Mesothelial cell of epicardium (in vitro differentiated cells): ENCODE measurements at places on chromosomes 5 and 9. TPM values are rescaled to one million over a fixed set of nuclear protein-coding genes. Genes with fewer than 3 reads are reported as not detected.

DNA sequence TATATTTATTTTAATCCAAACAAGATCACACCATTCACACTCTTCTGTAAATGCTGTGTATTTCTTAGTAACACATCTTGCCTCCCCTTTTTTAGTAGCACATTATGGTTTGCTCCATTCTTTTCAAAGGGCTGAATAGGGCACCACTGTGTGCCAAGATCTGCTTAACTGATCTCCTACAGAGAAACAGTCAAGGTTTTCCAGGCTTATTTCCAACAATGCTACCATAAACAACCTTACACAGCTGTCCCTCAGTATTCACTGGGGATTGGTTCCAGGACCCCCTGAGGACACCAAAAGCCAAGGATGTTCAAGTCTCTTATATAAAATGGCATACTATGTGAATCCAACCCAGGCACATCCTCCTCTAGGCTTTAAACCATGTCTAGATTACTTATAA, 16.5 kb downstream of the GOLM1 start:
- no peak for DNase-seq

DNA sequence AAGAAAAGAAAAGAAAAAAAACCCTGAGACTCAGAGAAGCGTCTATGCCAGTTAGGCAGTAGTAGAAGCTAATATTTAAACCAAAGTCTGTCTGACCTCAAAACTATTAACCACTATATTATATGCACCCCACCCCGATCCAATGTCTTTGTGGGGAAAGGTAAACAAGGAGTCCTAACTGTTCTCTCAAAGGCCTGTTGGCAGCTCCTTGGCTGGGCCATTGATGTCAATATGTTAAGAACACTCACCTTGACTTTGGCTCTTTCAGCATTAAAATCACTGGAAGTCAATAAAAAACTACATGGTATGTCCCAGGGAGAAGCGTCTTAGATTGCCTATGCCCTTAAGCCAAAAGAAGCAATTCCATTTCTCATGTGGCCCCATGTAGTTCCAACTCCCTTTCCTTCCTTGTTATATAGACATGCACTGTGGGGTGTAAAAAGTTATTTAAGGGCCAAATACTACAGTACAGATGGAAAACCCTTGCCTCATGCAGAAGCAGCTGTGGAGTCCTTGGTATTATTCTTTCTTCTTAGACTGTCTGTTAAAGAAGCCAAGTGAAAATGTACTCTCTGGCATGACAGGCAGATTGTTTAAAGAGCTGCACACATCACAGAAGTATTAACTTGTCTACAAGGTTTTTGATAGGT, 308.6 kb upstream of the RPS23 start:
- DNase-seq = no peak

- no peak for DNase-seq
These were observed 337.5 kb downstream of the CDH9 start for GRCh38 chr5:26700759-26701384.

DNA sequence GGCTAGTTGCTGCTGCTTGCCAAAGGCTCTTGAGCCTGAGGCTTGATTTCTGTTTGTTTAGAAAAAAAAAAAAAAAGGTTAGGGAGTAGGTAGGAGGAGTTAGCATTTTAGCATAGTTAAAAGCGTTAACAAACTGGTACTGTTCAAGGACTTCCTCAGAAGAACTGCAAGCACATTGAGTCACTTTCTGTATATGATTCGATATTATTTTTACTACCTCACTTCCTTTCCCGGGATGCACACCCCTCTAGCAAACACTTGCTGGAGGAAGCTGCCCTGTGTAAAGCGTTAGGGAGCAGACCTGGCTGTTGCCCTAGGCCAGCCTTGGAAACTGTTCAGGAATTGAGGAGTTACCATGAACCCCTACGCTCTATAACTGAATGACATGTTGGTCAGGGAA, 15.7 kb upstream of the CEP120 start:
- no peak for DNase-seq

- DNase-seq = no peak
These were observed 143.6 kb upstream of the PITX1 start for GRCh38 chr5:135177591-135177990.

GRCh38 chr9:37669232-37669631, 18.5 kb downstream of the FRMPD1 start:
- no peak for DNase-seq

- DNase-seq = no peak
These were observed 37.5 kb upstream of the TIFAB start for GRCh38 chr5:135489466-135490244.

The TEX48 gene
- total RNA-seq = not detected in 3 replicates

GRCh38 chr9:27602142-27602861, 29.0 kb upstream of the C9orf72 start:
- no peak for DNase-seq

GRCh38 chr5:107943923-107944322, 273.2 kb upstream of the EFNA5 start:
- no peak for DNase-seq

The MOCS2 gene
- 20.5 to 21.5 TPM (median 21.1 TPM) in 3 replicates for total RNA-seq

The PCDHGB7 gene
- 14.1 to 16.4 TPM (median 14.9 TPM) in 3 replicates for total RNA-seq

DNA sequence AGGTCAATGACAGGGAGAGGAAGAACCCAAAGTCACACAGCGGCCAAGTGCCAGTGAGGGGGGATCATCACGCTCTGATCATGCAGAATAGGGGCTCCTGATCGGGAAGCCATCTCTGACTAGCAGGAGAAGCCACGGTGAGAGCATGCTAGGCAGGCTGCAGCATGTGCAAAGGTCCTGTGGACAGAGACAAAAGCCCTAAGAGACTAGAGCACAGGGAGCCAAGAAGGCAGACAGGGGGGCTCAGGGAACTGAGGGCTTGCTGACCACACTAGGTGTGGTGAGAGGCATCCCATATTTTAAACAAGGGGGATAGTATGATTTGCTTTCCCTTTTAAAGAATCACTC, 195.1 kb downstream of the CDK5RAP2 start:
- DNase-seq = no peak

GRCh38 chr9:135614821-135615665, 24.3 kb downstream of the GLT6D1 start:
- peak; percentile 37 for DNase-seq

DNA sequence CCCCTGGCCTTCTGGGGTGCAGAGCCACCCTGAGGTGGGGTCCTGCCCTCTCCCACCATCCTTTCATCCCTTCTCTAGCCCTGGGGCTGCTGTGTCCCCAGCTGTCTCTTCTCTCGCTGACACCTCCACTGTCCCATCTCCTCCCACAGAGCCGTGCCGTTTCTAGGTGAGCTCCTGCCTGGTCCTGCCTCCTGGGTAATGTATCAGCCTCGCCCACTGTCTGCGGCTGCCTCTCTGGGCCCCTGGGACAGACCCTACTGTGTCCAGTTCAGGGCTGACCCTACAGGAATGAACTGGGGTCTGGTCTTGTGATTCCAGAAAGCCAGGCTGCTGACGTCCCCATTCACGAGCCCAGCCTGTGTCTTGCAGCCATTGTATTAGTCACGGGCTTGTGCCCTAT, 4.1 kb downstream of the PAEP start:
- no peak for DNase-seq

The HSD17B3 gene
- total RNA-seq = 0.75 TPM in 1 of 3 replicates, not detected in the others

The IL13 gene
- 0.33 to 0.78 TPM (median 0.50 TPM) in 3 replicates for total RNA-seq

DNA sequence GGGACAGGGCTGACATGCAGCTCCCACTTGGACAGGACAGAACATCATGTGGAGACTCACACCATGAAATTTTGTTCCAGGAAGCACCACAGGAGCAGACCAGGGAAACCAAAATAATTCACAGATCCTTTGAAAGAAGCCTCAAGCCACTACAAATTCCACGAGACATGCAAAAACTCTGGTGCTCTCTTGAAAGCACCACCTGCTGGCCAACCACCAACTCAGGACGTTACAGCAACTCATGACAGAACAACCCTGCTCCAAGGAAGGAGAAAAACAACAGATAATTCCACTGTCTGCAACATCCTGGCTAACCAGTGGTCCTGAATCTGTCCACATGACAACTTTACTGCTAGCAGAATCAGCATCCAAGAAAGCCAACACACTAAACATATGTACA, 516.0 kb downstream of the SPATA31D1 start:
- no peak for DNase-seq

DNA sequence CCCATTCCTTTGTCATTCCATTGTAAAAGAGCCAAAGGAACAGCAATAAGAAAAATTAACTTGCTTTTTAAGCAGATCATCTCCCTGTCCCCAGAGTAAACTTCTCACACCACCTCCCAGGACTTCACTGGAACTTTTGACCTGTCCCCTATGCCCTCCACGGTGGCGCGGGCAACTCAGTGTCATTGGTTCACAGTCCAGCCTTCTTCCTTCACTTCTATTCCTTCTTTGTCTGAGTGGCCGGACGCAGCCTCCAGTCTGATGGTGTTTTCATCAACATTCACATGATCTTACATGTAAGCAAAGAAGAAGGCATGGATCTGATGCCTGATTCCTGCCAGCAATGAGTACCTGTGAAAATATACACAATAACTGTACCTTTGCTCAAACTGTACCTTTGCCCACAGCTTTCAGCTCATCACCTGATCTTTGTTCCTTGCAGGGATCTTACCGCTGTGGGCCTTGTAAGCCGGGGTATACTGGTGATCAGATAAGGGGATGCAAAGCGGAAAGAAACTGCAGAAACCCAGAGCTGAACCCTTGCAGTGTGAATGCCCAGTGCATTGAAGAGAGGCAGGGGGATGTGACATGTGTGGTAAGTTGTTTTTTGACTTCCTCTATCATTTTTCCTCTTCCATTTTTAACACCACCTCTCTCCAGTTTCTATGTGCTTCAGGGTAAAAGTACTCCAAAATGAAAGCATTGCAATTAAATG, 32.5 kb downstream of the THBS4 start:
- no peak for DNase-seq

DNA sequence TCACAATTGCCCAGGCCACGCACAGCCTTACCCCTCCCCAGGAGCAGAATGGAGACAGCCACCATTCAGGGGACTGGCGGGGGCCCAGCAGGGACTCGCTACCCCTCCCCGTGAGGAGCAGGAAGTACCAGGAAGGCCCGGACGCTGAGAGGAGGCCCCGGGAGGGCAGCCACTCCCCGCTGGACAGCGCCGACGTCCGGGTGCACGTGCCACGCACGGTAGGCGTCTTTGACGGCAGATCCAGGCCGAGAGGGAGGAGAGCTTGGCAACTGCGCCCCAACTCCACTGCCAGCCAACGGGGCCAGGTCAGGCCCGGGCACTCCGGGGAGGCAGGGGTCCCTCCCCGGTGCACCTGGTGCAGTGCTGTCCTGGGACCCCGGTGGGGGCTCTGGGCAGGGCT, 14.0 kb downstream of the DNLZ start:
- no peak for DNase-seq

GRCh38 chr5:138539791-138540190, 3.2 kb downstream of the ETF1 start:
- no peak for DNase-seq

GRCh38 chr9:69582018-69582417, 90.2 kb downstream of the APBA1 start:
- DNase-seq = no peak

DNA sequence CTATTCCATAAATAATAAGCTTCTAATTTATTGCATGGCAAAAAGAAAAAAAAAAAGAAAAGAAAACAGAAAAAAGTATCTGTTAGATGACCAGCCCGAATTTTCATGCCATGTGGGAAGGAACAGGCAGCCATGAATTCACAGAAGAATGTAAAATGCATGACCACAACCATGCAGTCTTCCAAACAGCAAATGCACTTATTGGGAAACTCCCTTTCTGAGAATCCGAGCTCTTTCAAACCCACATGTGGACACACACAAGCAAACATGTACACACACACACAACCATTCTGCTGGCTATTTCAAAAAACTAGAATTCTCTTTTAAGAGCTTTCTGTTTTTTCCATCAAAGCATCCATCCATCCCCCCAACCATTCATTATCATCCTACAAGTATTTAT, 236.1 kb downstream of the DNAH5 start:
- DNase-seq = no peak

GRCh38 chr9:113426701-113427100, 16.2 kb downstream of the C9orf43 start:
- no peak for DNase-seq
